Pons (tissue), 1 donor: ENCODE measurements at places on chromosomes 4 and X.

DNA sequence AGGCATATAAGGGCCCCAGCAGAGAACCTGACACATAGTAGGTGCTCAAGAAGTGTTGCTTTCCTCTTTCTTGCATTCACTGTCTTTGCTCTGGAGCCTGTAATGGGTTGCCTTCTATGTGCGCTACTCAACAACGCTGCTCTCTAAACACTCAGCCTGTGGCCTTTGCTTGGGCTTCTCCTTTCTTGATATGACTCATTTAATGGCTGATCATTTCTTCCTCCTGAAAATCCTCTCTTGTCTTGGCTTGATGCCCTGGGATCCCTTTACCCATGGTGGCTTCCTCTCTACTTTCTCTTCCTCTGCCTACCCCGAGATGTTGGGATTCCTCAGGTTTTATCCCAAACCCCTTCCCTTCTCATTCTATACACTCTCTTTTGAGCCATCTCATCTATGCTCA is 19.9 kb upstream of the PJA1 start:
- DNase-seq, result no peak

GRCh38 chr4:110049951-110050925 is 137.6 kb downstream of the EGF start:
- peak; percentile 79 for DNase-seq

- DNase-seq, result no peak
These were observed 222.1 kb downstream of the PCDH18 start for GRCh38 chr4:137310166-137310565.

GRCh38 chr4:179128299-179128698 is 1686.1 kb upstream of the AGA start:
- no peak for DNase-seq

- no peak for DNase-seq
These were observed 22.2 kb downstream of the HMX1 start for GRCh38 chr4:8849266-8850073.

GRCh38 chr4:53161787-53162433 is 204.0 kb downstream of the SCFD2 start:
- DNase-seq, result no peak

DNA sequence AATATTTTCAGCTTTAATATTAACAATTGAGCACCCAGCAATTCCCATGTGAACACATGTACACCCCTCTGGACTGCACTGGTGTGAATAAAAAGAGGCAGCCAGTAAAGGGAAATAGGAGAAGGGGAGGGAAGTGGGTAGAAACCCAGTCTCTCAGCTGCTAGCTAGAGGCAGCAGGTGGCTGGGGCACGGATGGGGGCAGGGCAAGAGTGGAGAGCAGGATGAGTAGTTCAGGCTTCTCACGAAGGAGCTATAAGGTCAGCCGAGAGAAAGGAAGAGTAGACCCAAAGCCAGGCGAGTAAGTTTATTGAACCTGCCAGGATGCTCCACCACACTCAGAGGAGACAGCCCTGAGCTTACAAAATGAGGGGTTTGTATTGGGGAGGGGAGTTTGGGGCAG is 184.8 kb upstream of the MTMR8 start:
- DNase-seq, result no peak
